ENCODE measurements at places on chromosomes 3 and 15.

- no peak for DNase-seq
Observed at GRCh38 chr15:65409036-65409631, 13.6 kb downstream of the IGDCC4 start.

DNA sequence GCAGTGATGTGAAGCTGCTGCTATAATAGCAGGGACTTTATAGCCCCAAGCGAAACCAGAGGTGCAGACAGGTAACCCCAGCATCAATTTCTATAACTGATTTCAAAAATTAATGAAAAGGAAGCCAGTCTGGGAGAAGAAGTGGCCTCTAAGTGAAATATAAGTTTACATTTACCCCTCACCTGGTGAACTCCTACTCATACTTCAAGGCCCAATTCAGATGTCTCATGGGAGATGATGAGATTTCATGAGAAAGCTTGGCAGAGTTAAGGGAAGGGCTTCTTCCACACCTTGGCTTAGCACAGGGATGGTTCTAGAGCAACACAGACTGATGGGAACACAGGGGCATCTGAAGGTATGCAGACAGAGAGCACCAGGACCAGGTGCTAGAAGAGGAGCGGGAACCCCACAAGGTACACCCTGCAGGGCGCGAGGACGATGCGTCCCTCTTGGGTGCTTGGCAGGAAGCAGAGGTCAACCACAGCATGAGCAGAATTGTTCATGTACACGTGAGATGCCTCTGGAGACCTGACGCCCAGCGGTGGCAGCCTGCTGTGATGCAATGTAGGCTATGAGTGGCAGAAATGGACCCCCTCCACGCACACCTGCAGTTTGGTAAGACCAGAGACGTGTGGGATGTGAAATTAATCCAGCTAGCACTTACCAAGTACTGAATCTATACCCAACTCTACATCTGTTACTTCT lies 102.9 kb downstream of the SRGAP3 start:
- no peak for DNase-seq

DNA sequence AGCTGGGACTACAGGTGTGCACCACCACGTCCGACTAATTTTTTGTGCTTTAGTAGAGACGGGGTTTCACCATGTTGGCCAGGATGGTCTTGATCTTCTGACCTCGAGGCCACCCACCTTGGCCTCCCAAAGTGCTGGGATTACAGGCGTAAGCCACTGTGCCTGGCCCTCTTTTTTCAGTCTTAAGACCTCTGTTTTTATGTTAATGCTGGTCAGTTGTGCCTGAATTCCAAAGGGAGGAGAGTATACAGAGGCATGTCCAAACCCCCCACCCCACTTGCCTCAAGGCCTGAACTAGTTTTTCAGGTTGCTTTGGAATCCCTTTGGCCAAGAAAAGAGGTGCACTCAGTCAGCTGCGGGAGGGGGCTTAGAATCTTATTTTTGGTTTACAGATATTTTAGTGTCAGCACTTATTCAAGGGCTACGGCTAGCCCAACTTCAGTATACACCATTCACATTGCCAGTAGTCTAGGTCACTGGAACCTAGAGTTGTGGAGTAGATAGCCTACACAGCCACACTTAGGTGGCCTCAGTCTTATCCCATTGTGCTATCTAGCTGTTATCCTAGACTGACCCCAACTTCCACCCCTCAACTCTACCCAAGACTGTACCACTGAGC lies 128.0 kb upstream of the TPM1 start:
- no peak for DNase-seq

GRCh38 chr3:152518346-152518745 lies 249.6 kb downstream of the MBNL1 start:
- no peak for DNase-seq

GRCh38 chr3:196639483-196640296 lies at the start of gene NRROS:
TSS of gene NRROS (plus strand) at chr3:196639694. CDS start at chr3:196654540, 14,846 bp downstream.
- no peak for DNase-seq

GRCh38 chr3:141105828-141106628 lies 54.9 kb downstream of the SPSB4 start:
- peak; percentile 89 for DNase-seq
